ENCODE measurements at places on chromosomes 5 and 9.

- no peak for DNase-seq
These were observed 221.4 kb downstream of the NR3C1 start for GRCh38 chr5:143182106-143182505.

- no peak for DNase-seq
These were observed 132.5 kb downstream of the HSD17B3 start for GRCh38 chr9:96169484-96169883.

GRCh38 chr9:133627341-133627740 is 8.8 kb upstream of the DBH start:
- DNase-seq, result no peak

DNA sequence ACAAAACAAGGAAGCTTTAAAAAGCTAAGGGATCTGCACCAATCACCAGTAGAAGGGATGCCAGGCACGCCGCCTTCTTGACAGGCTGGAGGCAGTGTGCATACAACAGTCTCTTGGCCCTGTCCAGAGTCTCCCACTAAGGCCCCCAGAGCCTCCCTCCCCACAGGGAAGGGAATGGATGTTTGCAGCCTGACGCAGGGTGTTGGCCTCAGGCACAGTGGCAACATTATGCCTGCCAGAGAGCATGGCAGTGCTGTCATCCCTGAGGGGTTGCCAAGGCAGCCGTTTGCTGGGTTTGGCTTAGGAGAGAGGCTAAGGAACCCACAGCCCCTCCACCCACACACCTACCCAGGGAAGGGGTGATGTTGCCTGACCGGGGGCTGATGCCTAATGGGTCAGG is 4.8 kb downstream of the HBEGF start:
- DNase-seq, result no peak

DNA sequence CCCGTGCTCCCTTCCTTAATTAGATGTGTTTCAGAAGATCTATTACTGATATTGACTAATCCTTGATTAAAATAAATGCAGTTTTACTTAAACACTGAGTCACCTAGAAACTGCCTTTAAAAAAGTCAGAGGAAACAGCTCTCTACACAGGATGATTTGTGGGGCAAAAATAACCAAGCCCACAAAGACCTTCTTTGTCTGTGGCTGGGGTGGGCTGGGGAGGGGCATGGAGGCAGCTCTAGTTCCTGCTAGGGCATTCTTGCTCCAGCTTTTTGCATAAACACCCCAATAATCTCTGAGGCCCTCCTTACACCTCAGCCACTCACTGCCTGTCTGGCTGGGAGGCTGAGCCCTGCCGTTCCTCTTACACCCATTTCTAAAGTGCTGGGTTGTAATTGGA is 227.6 kb upstream of the DAP start:
- no peak for DNase-seq

- DNase-seq, result no peak
These were observed 94.0 kb downstream of the COL5A1 start for GRCh38 chr9:134735441-134736175.

GRCh38 chr9:131732061-131732526 is 7.8 kb downstream of the RAPGEF1 start:
- DNase-seq, result no peak

GRCh38 chr9:11142965-11143738 is 530.4 kb upstream of the PTPRD start:
- no peak for DNase-seq

- no peak for DNase-seq
These were observed at the start of gene HMMR for GRCh38 chr5:163460562-163461171. Gene HMMR (plus strand): TSS chr5:163460632. CDS start chr5:163460693, 61 bp downstream.

- peak; percentile 24 for DNase-seq
These were observed 25.5 kb downstream of the NUP188 start for GRCh38 chr9:128972956-128973355.

- no peak for DNase-seq
These were observed 56.9 kb downstream of the PDE6A start for GRCh38 chr5:149887622-149888183.

GRCh38 chr5:83562791-83563557 is 91.4 kb downstream of the VCAN start:
- no peak for DNase-seq

GRCh38 chr5:33079548-33079947 is 361.2 kb upstream of the TARS1 start:
- no peak for DNase-seq

- DNase-seq, result no peak
These were observed 10.5 kb downstream of the RPS14 start for GRCh38 chr5:150438873-150439546.

- no peak for DNase-seq
These were observed 233.5 kb upstream of the ELL2 start for GRCh38 chr5:96195123-96195522.

Measured in amniotic stem cell (primary cell).